ENCODE measurements at places on chromosomes 7 and 10.

- no peak for DNase-seq
These were observed 173.9 kb downstream of the NEURL1 start for GRCh38 chr10:103667356-103667755.

- DNase-seq: no peak
These were observed 131.3 kb downstream of the GLI3 start for GRCh38 chr7:42105554-42106358.

DNA sequence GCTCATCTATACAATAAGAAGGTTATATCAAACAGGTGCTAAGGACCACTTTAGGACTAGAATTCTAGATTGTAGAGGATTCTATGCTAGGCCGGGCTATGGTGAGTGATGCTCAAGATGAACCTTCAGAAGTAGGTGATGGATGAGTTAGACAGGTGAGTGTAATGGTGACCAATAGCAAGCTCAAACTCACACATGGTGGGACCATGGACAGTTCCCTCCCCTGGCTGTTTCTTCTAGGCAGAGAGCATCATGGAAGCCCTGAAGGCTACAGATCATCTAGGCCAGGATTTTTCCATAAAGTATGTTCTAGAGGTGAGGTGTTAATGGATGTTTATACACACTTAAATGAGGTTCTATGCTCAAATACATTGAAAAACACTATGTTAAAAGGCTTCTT is 162.2 kb upstream of the WDR11 start:
- no peak for DNase-seq

GRCh38 chr10:36057180-36057579 is 415.1 kb upstream of the FZD8 start:
- no peak for DNase-seq

- DNase-seq: no peak
These were observed 120.1 kb upstream of the CHST15 start for GRCh38 chr10:124213471-124213870.

- no peak for DNase-seq
These were observed 110.0 kb downstream of the RELN start for GRCh38 chr7:103879411-103879810.
